ENCODE measurements at places on chromosomes 16 and 17.
A peak's percentile ranks its signal among the peaks of the same experiment; 100 is the strongest.

DNA sequence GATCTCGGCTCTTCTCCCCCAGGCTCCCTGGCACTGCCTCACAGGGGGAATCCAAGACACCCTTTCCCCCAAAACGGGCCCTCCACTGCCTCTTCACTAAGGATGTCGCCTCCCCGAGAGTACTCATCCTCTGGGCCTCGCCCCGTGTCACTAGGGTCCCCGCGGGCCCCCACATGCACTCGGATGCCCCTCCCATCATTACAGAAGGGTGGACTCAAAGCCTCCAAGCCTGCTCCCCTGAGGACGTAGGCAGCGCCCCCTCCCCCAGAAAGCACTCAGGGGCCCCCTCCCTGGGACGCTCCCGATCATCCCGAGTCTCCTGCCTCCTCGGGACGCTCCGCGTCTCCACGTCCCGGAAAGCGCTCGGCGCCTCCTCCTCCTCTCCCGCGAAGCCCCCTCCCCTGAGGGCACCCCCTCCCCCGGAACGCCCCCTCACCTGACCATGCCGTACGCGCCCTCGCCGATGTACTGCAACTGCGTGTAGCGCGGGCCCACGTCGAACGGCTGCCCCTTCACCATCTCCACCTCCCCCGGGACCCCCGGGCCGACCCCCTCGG is 338 bp downstream of the MAPK3 start:
- no peak for DNase-seq

DNA sequence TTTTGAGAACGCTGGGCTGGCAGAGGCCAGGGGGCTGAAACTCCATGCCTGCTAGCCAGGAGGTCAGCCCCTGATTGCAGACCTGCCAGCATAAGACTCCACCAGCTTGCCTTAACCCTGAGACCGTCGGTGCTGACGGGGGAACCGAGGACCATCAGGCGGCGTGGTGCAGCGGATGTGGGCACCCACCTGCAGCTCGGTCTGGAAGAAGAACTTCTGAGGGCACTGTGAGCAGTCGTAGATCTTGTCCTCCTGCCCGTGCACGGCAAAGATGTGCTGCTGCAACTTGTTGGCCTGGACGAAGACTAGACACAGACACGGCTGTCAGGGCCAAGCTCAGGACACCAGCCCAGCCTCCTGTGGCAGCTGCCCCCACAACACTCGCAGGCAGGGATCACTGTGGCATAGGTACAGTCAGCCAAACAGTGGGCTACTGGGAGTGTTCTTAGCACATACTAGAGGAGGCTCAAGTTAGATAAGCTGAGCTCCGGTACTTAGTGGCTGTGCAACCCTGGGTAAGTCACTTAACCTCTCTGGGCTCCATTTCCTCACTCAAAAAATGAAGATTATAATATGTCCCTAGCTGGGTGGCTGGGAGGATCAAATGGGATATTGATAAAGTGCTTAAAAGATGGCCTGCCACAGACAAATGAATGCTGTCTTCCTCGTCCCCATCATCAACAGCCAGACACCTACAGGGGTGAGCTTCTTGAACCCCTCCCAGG is 150.0 kb downstream of the C16orf78 start:
- DNase-seq: no peak

DNA sequence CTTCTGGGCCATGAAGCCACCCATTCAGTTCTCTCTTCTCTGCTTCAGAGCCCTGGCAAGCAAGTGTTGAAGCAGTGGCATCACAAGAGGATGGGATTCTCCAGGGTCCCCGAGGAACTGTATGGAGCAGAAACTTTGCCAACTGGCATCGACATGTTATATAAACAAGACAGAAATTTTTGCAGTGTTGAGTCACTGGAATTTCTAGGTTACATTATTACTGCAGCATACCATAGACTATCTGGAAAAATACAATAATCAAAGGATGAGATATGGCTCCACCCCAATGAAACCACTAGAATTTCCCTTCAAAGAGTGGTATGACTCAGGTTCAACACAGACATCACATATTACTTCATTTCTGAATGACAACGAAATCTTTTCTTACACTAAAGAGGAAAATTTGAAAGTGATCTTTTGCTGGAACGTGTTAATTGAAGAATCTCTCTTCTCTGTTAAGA is 343.0 kb upstream of the DYNLRB2 start:
- DNase-seq: no peak

DNA sequence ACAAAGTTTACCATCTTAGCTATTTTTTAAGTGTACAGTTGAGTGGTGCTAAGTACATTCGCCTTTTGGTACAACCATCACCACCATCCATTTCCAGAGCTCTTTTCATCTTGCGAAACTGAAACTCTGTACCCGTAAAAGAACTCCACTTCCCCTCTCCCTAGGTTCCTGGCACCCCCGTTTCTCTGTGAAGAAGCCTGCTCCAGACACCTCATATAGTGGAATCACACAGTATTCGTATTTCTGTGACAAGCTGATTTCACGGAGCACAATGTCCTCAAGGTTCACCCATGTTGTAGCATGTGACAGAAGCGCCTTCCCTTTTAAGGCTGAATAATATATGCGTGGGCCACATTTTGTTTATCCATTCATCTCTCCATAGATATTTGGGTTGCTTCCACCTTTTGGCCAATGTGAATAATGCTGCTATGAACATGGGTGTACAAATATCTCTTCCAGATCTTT is 54.2 kb upstream of the MAP3K14 start:
- no peak for DNase-seq

DNA sequence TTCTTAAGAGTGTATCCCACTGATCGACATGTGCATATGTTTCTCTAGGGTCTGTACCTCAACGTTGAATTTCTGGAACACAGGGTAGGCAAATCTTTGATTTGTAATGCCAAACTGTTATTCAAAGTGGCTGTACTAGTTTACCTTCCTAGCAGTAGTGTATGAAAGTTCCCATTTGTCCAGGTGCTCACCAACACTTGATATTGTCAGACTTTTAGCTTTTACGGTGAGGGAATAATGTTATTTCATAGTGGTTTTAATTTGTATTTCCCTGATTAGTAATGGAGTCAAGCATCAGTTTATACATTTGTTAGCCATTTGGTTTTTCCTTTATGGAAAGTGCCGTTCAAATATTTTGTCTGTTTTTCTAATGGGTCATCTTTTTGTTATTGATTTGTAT is 20.3 kb downstream of the GSDMB start:
- no peak for DNase-seq

- DNase-seq: no peak
Observed at GRCh38 chr16:55377840-55378239, 53.8 kb downstream of the IRX6 start.

GRCh38 chr16:57522960-57523359 is 13.4 kb downstream of the CCDC102A start:
- no peak for DNase-seq

DNA sequence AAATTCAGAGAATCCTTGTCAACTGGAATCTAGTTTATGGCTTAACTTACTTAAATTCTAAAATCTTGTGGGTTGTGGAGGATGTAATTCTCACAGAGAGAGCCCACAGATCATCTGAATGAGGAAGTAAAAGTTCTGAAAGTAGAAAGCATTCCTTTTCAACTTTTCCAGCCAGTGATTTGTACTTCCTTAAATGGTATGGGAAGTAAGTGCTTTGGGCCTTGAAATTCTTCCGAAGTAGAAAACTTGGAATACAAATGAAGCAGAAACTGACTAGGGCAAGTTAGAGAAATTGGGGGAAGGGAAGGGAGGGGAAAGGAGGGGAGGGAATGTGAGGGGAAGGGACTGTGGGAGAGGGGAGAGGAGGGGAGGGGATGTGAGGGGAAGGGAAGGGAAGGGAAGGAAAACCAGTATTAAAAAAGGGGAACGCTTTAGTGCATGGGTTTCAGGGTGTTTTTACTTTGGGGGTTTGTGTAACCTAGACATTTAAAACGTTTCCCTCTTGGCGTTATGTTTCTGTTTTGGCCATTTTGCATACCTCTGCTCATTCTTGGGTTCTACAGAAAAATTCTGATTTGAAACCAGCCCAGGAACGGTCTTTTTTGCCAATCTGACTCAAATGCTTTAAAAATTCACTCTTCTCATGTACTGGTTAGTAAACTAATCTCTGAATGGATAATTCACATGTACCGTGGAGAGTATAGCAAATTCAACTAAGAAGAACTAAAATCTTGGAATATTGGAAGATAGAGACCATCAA is 15.5 kb upstream of the SNTB2 start:
- DNase-seq: no peak

GRCh38 chr16:16101585-16101984 is 121.7 kb downstream of the ABCC6 start:
- DNase-seq: no peak

GRCh38 chr17:78722246-78722761 is 59.8 kb downstream of the CYTH1 start:
- DNase-seq: peak; percentile 28

DNA sequence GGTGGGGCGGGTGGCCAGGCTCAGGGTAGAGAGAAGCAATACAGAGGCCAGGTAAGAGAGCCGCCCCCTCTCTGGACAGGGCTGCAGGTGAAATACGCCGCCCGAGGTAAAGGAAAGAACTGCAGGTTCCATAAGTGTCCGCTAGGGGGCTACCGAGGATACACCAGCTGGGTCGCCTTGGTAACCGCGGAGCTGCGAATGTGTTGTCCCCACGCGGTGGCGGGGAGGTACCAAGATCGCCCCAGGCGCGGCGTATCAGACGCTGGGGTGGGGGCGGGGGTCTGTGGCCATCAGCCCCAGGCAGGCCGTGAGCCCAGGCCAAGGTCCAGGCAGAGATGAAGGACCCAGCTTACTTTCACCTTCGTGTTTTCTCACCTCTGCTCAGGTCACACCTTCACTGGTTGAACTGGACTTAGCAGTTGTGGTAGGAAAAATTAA is 18.4 kb upstream of the ZFP90 start:
- DNase-seq: peak; percentile 89

- no peak for DNase-seq
Observed at GRCh38 chr16:78211946-78212345, 112.5 kb downstream of the WWOX start.

DNA sequence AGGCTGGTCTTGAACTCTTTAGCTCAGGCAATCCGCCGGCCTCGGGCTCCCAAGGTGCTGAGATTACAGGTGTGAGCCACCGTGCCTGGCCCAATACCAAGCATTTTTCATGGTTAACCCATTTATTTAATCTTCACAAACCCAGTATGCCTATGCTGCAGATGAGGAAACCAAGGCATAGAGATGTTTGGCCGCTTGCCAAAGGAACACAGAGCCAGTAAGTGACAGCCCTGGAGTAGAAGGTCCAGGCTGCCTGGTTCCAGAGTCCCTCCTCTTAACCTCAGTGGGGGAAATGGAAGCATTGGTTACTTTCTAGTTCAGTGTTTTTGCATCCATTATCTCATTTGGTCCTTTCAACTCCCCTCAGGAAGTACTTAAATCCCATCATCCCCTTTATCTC is 15.3 kb upstream of the ARL5C start:
- DNase-seq: no peak

- no peak for DNase-seq
Observed at GRCh38 chr17:72387487-72387886, 266.7 kb downstream of the SOX9 start.

DNA sequence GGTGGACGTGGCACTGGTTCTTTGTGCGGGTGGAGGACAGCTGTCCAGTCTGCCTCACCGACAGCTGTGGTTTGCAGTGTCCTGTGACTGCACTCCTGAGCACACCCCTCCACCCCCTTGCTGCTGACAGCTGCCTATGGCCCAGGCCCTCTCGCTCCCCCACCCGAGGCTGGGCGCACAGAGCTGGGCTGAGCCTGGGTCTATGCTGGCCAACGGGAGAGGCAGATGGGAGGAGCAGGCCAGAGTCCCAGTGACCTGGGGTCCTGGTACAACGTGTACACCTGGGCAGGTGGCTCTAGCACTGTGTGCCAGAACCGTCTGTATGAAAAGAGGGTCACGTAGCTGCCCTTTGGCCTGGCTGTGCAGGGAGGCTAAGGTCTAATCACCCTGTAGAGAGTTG is 30.5 kb downstream of the BAIAP2 start:
- no peak for DNase-seq

- no peak for DNase-seq
Observed at GRCh38 chr16:49382916-49383315, 9.3 kb downstream of the C16orf78 start.

GRCh38 chr16:72635694-72636093 is 412.2 kb downstream of the ZFHX3 start:
- DNase-seq: no peak

DNA sequence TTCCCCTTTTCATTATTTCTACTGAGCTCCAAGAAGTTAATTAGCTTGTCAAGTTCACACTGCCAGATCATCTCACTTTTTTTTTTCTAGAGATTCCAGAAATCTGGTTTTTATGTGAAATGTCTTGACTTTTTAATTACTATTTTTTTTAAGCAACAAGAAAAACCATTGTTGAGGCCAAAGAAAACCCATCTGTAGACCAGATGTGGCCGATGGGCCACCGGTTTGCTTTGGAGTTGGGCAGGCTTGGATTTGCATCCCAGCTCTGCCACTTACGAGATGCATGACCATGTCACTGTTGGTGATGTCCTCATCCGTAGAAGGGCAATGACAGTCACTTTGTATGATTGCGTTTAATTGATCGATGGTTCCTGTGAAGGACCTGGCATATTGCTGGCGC is 34.2 kb upstream of the MRTFB start:
- no peak for DNase-seq

DNA sequence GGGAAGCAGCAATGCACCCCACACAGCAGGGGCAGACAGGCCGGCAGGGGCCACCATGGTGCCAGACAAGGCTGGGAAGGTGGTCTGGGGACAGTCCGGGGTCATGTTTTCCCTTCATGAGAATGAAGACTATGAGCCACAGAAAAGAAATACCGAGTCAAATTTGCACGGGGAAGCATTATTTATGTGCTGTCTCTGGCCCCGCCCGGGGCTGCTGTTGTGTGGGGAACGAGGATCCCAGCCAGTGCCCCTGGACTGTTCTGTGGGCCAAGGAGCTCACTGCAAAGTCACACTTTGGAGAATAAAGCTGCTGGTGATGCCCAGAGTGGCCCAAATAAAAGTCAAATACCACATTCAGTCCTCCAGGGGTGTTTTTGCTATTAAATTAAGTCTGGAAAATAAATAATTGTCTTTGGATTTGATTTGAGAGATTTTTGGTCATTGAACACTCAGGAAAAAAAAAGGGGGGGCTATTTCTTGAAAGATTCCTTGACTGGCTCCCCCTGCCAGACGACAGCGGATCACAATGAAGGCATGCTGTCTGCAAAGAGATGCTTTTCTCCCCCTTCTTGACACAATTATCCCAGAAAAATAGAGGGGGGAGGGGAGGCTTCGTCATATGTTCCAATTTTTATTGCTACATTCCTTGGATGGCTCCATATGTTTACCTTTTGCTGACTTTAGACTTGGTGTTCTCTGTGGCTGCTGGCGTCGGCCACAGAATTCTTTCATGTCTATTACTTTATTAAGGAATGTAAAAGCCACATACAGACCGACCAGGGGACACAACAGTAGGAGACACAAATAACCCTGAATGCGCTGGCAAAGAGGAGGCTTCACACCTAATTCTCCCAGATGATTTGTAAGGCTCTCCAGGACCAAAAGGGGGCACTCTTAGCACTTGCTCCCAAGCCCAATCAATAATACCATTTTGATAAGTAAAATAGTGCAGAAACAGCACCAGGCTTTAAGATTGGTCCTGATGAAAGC is 27.1 kb upstream of the ANKFN1 start:
- peak; percentile 8 for DNase-seq
